PC-9 (cell line): ENCODE measurements at places on chromosomes 2 and 18. TPM values are rescaled to one million over a fixed set of nuclear protein-coding genes. Genes with fewer than 3 reads are reported as not detected.

Gene ASTL
- not detected in 2 replicates for total RNA-seq

Gene NFE2L2
- 117 and 138 TPM in 2 replicates for total RNA-seq

Gene PHLPP1
- 21.1 and 21.3 TPM in 2 replicates for total RNA-seq

Gene PRR30
- not detected in 2 replicates for total RNA-seq

Gene RAX
- total RNA-seq, result not detected in 2 replicates

Gene COL3A1
- not detected in 2 replicates for total RNA-seq

Gene ATP6V1C2
- not detected in 2 replicates for total RNA-seq

GRCh38 chr2:191661097-191661924, 16.6 kb upstream of the NABP1 start:
- no peak for DNase-seq
- no peak overlapping the region for H3K27ac ChIP-seq
- no peaks in the 10 kb centered on the region for H3K36me3 ChIP-seq

DNA sequence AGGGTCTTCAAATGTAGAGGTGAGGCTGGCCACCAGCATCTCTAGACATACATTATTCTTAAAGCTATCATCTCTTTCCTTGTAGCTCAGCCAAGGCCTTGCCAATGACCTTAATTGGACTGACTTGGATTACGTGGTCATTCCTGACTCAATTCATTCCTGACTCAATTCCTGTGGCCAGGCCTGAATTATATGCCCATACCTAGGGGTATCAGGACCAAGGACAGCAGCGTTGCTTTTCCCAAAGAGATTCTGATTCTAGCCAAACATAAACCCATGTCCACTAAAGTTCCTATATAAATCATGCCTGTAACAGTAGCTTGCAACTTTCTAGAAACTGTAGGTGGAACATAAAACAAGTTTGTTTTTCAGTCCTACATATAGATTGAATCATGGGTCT, 231.7 kb downstream of the ARL6IP6 start:
- no peak overlapping the region for H3K4me3 ChIP-seq
- H3K36me3 ChIP-seq, result no peaks in the 10 kb centered on the region
- no peaks in the 10 kb centered on the region for H3K27me3 ChIP-seq
- H3K27ac ChIP-seq, result no peak overlapping the region
- no peaks in the 10 kb centered on the region for H3K4me1 ChIP-seq

DNA sequence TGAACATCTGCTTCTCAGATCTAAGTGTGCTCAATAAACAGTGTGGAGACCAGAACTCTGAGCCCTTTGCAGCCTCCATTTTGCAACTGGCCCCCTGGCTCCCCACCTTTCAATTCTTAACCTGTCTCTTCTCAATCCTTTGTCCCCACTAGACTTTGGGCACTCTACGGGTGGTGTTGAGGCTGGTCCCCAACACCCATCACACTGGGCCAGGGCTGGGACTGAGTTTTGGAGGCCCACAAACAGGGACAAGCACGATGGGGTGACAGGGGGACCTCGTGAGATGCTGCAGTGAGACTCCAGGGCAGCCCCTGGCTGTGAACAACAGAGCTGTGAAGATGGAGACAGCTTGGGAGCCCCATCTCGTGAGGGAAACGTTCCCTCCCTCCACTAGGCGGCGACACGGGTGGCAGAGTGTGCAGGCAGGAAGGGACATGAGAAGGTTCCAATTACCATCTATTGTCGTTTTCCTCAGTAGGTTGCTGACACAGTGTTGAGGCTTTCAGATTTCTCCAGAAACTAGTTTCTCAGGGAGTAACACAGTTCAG, 1.2 kb downstream of the ANKMY1 start:
- no peak for DNase-seq
- peaks cover 31% of the 10 kb centered on the region for H3K36me3 ChIP-seq
- no peak overlapping the region for H3K27ac ChIP-seq
- H3K27me3 ChIP-seq, result no peaks in the 10 kb centered on the region

DNA sequence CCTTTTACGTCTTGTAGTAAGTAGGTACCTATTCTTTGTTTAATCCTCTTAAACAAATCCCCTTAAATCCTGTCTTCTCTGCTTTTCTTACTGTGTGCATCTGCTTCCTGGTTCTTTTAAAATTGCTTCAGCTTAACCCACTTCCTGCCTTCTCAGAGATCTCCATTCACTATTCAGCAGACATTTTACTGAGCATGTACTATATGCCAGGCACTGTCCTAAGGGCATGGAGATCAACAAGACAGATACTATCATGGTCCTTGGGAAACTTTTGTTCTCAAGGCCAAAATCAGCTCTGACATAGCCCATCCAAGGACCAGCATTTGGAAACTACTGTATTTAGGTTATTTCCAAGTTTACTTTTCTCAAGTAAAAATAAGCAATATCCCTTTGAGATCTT, 227.5 kb downstream of the TPGS2 start:
- no peak for DNase-seq
- no peaks in the 10 kb centered on the region for H3K4me1 ChIP-seq
- no peaks in the 10 kb centered on the region for H3K36me3 ChIP-seq
- H3K27me3 ChIP-seq, result no peaks in the 10 kb centered on the region
- H3K27ac ChIP-seq, result no peak overlapping the region

GRCh38 chr2:164363646-164364045, 257.6 kb downstream of the GRB14 start:
- H3K27me3 ChIP-seq, result no peaks in the 10 kb centered on the region
- H3K36me3 ChIP-seq, result no peaks in the 10 kb centered on the region
- no peak overlapping the region for H3K27ac ChIP-seq
- DNase-seq, result no peak
- no peak overlapping the region for H3K4me3 ChIP-seq
- no peaks in the 10 kb centered on the region for H3K4me1 ChIP-seq

DNA sequence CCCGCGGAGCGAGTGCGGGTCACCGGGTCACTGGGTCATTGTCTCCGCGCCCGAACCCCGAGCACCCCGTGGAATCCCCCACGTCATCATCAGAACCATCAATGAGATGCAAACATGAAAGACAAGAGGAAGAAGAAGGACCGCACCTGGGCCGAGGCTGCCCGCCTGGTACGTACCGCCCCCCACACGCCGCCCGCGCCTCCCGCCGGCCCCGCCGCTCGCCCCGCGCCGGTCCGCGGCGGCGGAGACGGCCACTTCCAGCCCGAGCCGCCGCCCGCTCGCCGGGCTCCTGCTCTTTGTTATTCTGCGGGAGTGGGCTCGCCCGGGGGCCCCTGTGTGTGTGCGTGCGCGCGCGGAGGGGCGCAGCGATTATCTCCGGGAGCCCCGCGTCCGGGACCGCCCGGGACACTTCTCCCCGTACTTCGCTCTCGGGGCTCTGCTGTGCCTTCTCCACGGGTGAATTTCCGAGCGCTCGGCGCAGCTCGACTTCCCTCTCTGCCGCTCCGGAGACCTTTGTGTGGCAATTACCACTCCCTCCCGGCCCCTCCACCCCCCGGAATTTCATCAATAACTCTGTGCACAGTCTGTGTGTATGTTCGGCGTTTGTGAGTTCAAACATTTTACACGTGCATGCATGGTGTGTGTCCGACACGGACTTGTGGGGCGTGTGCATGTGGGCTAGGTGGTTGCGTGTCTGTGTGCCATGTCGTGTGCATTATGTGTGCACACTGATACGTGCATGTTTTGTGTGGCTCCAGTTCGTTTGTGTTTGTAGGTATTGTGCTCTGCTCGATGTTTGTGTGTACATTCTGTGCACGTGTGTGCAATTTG, 714 bp downstream of the ASXL3 start:
- no peaks in the 10 kb centered on the region for H3K27me3 ChIP-seq
- DNase-seq, result no peak

GRCh38 chr2:46008091-46008870, 288.9 kb upstream of the EPAS1 start:
- H3K36me3 ChIP-seq, result no peaks in the 10 kb centered on the region; the same call in 1 of the 2 replicates
- peak; percentile 68 for DNase-seq
- no peak overlapping the region for H3K4me3 ChIP-seq
- H3K27ac ChIP-seq, result peak overlapping the region; percentile 40
- H3K4me1 ChIP-seq, result peaks cover 18% of the 10 kb centered on the region

- H3K4me1 ChIP-seq, result peaks cover 17% of the 10 kb centered on the region
- H3K36me3 ChIP-seq, result no peaks in the 10 kb centered on the region
- peaks cover 27% of the 10 kb centered on the region for H3K27me3 ChIP-seq
Observed at GRCh38 chr18:48109961-48110493, 179.6 kb upstream of the SMAD2 start.

DNA sequence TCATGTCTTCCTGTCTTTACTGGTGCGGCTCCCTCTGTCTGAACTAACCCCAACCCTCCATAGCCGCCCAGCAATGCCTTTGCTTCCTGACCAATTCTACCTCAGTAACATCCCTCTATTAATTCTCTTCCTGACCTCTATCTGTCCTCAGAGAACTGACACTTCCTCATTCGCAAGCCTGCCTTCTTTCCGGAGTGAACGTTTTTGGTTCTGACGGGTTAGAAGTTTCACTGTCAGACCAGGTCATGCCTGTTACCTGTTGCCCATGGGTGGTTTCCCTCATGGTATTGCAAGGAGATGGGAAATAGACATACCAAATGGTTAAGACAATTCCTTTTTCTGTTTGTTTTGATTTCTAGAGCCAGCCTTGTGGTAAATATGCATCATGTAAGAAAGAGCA, 453.4 kb upstream of the SLC14A2 start:
- no peak for DNase-seq
- H3K36me3 ChIP-seq, result no peaks in the 10 kb centered on the region
- no peaks in the 10 kb centered on the region for H3K27me3 ChIP-seq
- no peak overlapping the region for H3K4me3 ChIP-seq
- peaks cover 34% of the 10 kb centered on the region for H3K4me1 ChIP-seq

- no peaks in the 10 kb centered on the region for H3K27me3 ChIP-seq
- H3K4me1 ChIP-seq, result no peaks in the 10 kb centered on the region
- no peak overlapping the region for H3K27ac ChIP-seq
- H3K36me3 ChIP-seq, result no peaks in the 10 kb centered on the region
- no peak overlapping the region for H3K4me3 ChIP-seq
- no peak for DNase-seq
Observed at GRCh38 chr2:151175864-151176263, 85.8 kb downstream of the RBM43 start.

DNA sequence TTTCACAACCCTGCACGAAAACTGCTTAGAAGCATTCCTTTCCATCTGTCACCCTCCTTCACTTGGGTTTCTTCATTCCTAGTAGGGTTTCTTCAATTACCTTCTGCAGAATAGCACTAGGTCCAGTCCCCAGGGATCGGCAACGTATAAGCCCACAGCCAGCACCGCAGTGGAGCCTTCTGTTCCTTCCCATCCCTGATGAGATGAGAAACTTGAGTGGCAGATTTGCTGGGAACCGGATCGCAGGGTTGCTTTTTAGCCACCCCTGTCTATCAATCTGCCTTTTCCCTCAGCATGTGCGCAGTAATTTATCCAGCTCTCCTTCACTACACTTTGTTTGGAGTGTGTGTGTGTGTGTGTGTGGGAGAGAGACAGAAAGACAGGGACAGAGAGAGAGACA, 94.2 kb downstream of the CD8B2 start:
- DNase-seq, result no peak
- no peak overlapping the region for H3K27ac ChIP-seq
- H3K4me1 ChIP-seq, result no peaks in the 10 kb centered on the region
- H3K36me3 ChIP-seq, result no peaks in the 10 kb centered on the region

- peak; percentile 41 for DNase-seq
- H3K27me3 ChIP-seq, result no peaks in the 10 kb centered on the region
- H3K4me3 ChIP-seq, result peak within 1 kb of the TSS; percentile 59
- H3K36me3 ChIP-seq, result no peaks in the 10 kb centered on the region
- peak within 1 kb of the TSS; percentile 85 for H3K27ac ChIP-seq
- peaks cover 45% of the 10 kb centered on the region for H3K4me1 ChIP-seq
Observed at GRCh38 chr2:137964066-137964858, at the start of gene HNMT. HNMT (plus strand) TSS chr2:137964473; CDS start chr2:137964492, 19 bp downstream.

DNA sequence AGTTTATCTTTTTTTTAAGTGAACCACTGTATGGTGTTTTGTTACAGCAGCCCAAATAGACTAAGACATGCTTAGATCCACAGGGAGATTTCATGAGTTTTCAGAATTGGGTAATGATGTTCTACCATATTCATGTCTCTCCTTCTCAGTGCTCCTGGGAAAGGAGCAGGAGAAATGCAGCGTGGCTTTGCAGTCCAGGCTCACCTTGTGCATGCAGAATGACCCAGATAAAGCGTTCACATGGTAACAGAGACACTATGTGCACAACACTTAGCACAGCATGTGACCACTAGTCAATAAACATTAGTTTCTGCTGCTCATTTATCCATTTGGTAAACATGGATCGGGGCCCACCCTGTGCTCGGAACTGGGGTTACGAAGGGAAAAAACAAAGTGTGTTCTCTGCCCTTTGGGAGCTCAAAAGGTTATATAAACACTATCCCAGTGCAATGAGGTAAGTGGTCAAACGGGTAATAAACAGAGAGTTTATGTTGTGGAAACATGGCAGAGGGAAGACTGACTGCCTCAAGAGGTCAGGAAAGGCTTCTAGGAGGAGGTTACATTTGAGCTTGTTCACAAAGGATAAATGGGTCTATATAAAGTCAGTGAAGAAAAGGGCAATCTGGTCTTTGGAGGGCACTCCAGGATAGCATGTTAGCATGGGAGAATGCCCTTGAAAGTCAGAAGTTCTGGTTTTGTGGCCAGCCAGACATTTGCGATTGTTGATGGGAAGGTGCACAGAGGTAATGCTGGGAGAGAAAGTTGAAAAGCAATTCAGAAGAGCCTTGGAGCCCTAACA, 299.2 kb downstream of the TDRD15 start:
- no peaks in the 10 kb centered on the region for H3K36me3 ChIP-seq
- peak; percentile 9 for DNase-seq
- H3K27me3 ChIP-seq, result no peaks in the 10 kb centered on the region; the same call in 1 of the 2 replicates
- H3K4me1 ChIP-seq, result no peaks in the 10 kb centered on the region

GRCh38 chr2:11903085-11903606, 156.7 kb downstream of the LPIN1 start:
- no peak for DNase-seq
- H3K36me3 ChIP-seq, result no peaks in the 10 kb centered on the region
- H3K27me3 ChIP-seq, result no peaks in the 10 kb centered on the region
- no peak overlapping the region for H3K27ac ChIP-seq

DNA sequence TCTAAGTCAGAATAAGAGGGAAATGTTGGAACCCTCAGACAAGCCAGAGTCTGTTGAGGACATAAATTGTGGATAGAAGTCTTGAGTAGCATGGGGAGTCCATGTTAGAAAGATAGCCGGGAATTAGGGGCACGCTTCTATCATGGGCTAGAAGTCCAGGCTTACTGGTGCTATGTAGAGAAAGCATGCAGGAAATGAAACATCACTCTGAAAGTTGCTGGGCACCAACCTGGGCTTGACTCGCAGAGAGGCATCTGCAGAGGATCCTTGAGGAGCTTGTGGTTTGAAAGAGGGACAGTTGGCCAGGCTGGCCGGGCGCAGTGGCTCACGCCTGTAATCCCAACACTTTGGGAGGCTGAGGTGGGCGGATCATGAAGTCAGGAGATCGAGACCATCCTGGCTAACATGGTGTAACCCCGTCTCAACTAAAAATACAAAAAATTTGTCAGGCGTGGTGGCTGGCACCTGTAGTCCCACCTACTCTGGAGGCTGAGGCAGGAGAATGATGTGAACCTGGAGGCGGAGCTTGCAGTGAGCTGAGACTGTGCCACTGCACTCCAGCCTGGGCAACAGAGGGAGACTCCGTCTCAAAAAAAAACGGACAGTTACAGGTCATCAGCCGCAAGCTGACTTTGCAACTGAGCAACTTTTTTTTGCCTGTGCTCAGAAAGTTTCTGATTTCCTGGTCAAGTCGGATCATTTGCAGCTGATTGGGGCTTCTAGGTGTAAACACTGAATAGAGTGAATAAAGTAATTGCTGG, 24.9 kb downstream of the CERS6 start:
- H3K4me1 ChIP-seq, result no peaks in the 10 kb centered on the region
- no peaks in the 10 kb centered on the region for H3K36me3 ChIP-seq
- no peak overlapping the region for H3K4me3 ChIP-seq
- H3K27me3 ChIP-seq, result no peaks in the 10 kb centered on the region
